ENCODE measurements at places on chromosomes 11 and 22.
A peak's percentile ranks its signal among the peaks of the same experiment; 100 is the strongest.

- no peaks in the 10 kb centered on the region for H3K36me3 ChIP-seq
- peak overlapping the region; percentile 69 for H3K4me3 ChIP-seq
- H3K4me1 ChIP-seq = peaks cover 16% of the 10 kb centered on the region
These were observed 1.3 kb downstream of the GNG3 start for GRCh38 chr11:62708793-62709192.

DNA sequence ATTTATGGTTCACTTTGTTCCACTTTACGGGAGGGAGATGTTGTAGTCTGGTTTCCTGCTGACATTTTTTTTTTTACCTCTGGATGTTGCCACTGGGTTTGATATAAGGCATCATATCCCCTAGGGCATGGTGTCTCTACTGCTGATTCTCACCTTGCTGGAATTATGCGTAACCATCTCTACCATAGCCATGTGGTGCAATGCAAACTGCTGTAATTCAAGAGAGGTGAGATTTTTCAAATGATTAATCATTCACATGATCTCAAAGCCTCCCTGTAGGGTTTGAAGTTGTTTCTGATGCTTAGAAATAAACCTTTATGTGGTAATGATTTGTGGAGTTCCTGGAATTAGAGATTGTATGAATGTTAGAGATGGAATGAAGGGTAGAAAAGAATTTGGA, 13.0 kb downstream of the MS4A3 start:
- H3K27me3 ChIP-seq = no peaks in the 10 kb centered on the region
- H3K4me1 ChIP-seq = no peaks in the 10 kb centered on the region
- no peak overlapping the region for H3K27ac ChIP-seq
- H3K4me3 ChIP-seq = no peak overlapping the region

DNA sequence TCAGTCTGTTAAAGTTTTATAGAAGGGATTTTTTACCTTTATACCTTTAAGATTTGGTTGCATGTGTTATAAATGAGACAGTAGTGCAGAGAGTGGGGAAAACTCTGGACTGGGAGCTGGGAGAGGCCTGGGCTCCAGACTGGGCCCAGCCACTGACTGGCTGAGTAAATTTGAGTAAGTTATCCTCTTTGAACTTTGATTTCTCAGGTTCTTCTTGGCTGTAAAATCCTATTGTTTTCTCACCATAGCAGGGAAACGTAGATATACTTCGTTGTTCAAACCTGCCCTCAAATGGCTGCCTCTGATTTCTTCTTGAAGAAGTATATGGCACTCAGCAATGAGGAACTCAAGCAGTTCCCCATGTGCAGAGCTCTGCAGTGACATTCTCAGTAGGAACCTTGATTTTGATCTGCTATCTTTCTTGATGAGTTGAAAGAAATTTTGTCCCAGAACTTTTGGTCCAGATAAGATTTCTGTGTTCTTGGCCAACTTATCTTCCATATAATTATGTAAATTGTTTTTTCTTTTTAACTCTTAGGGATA, 8.8 kb downstream of the BMAL1 start:
- no peak overlapping the region for H3K4me3 ChIP-seq
- no peaks in the 10 kb centered on the region for H3K27me3 ChIP-seq
- H3K4me1 ChIP-seq = no peaks in the 10 kb centered on the region
- H3K27ac ChIP-seq = no peak overlapping the region
- no peaks in the 10 kb centered on the region for H3K36me3 ChIP-seq
- no peak for DNase-seq

DNA sequence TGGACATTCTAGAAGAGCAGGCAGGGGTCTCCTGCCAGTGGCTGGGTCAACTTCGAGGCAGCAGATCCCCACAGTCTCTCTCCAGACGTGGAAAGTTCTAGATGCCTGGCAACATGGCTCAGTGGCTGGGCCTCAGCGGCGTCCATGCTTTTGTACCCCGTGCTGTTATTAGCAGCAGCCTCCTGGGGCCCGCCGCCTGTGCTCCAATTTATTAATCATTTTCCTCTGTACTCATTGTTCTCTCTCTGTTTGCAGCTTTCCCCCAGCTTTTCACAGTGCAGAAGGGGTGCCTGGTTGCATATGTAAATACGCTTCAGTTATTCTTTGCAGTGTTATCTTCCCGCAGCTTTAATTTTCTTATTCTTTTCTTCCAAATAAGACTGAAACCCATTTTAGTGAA, 515.1 kb downstream of the TBC1D22A start:
- H3K4me1 ChIP-seq = no peaks in the 10 kb centered on the region
- H3K27me3 ChIP-seq = no peaks in the 10 kb centered on the region
- no peaks in the 10 kb centered on the region for H3K36me3 ChIP-seq
- no peak overlapping the region for H3K27ac ChIP-seq

DNA sequence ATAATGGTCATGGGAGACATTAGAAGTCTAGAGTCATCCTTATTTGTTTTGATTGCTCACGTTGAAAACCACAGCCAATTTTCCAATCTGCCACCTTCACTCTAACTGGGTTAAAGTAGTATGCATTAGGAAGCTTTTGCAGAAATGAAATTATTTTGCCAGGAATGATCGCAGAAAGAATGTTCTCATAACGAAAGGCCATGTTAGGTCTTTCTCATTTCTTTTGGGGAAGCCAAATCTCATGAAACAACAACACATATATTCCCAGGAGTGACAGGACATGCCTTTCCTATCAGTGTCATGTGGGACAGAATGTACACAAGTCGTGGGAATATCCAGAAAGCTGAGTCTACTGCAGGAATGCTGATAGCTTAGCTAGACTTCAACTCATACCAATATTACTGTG, 386.3 kb downstream of the AASDHPPT start:
- H3K36me3 ChIP-seq = no peaks in the 10 kb centered on the region
- DNase-seq = no peak
- H3K4me3 ChIP-seq = no peak overlapping the region
- no peaks in the 10 kb centered on the region for H3K4me1 ChIP-seq
- H3K27me3 ChIP-seq = no peaks in the 10 kb centered on the region
- no peak overlapping the region for H3K27ac ChIP-seq

GRCh38 chr11:34260072-34260575, 97.7 kb downstream of the ABTB2 start:
- H3K4me3 ChIP-seq = no peak overlapping the region
- no peak overlapping the region for H3K27ac ChIP-seq
- H3K4me1 ChIP-seq = peaks cover 7% of the 10 kb centered on the region

GRCh38 chr11:5107285-5107684, 30.9 kb downstream of the OR52A5 start:
- H3K27ac ChIP-seq = no peak overlapping the region
- H3K27me3 ChIP-seq = no peaks in the 10 kb centered on the region
- no peaks in the 10 kb centered on the region for H3K36me3 ChIP-seq
- no peak for DNase-seq
- H3K4me1 ChIP-seq = no peaks in the 10 kb centered on the region

- H3K4me3 ChIP-seq = no peak overlapping the region
- no peak overlapping the region for H3K27ac ChIP-seq
- no peaks in the 10 kb centered on the region for H3K36me3 ChIP-seq
- no peak for DNase-seq
- H3K4me1 ChIP-seq = no peaks in the 10 kb centered on the region
- H3K27me3 ChIP-seq = no peaks in the 10 kb centered on the region
These were observed 26.3 kb downstream of the MEI1 start for GRCh38 chr22:41725510-41726110.

DNA sequence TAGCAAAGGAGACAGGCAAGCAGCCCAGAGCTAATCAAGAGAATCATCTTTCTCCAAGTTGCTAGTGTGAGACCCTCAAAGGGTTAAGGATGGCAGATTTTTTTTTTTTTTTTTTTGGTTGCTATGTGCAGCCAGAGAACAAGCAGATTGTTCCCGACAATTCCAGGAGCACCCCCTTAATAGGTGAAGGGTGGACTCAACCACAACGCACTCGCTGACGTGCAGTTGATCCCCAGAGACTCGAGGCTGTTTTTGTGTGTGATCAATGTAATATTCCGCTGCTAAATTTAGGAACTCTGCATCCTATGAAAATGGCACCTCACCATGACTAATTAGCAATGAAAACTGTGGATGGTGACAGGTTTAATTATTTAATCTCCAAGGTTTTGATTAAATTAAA, 789.0 kb downstream of the KCNA4 start:
- H3K27me3 ChIP-seq = no peaks in the 10 kb centered on the region
- H3K4me3 ChIP-seq = no peak overlapping the region
- DNase-seq = no peak

GRCh38 chr11:118818130-118818529, 27.2 kb upstream of the DDX6 start:
- no peaks in the 10 kb centered on the region for H3K27me3 ChIP-seq
- no peak overlapping the region for H3K27ac ChIP-seq
- H3K4me3 ChIP-seq = no peak overlapping the region
- no peaks in the 10 kb centered on the region for H3K36me3 ChIP-seq

DNA sequence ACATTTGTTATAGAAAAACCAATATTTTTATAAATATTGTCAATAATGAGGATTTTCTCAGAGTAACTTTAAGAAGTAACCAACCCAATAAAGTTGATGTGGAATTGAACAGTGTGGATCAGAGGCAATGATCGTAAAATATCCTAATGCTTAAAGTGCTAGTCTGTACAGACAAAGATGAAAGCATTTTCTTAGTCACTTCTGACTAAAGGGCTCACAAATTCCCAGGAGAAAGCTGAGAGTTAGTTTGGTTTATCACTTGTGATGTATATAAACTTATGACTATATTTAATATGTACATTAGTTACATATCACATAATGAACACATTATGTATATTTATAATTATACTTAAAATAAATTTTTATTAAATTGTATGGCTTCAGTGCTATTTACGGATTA, 25.4 kb upstream of the DDI1 start:
- H3K36me3 ChIP-seq = no peaks in the 10 kb centered on the region
- no peaks in the 10 kb centered on the region for H3K4me1 ChIP-seq
- no peak overlapping the region for H3K27ac ChIP-seq
- DNase-seq = no peak

- no peak overlapping the region for H3K4me3 ChIP-seq
- no peaks in the 10 kb centered on the region for H3K4me1 ChIP-seq
- no peaks in the 10 kb centered on the region for H3K36me3 ChIP-seq
- no peak overlapping the region for H3K27ac ChIP-seq
- no peaks in the 10 kb centered on the region for H3K27me3 ChIP-seq
- no peak for DNase-seq
These were observed 4.5 kb upstream of the ZC3H12C start for GRCh38 chr11:110088535-110089344.

DNA sequence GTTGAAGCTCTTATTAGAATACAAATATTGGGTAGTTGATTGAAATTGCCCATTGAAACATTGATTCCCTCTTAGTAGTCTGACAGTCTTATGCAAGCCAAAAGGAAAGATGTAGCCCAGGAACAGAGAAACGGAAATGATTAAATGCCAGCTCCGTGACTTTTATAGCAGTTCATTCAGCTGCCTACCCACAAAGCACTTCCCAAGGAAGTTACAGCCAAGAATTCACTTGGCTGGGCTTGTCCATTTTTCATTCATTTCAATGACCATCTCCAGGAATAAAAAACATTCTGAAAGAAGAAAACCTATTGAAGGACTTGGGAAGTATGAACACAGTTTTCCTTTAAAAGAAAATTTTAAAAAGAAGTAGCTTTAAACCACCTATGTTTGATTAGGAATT, 62.0 kb downstream of the NCAM1 start:
- no peaks in the 10 kb centered on the region for H3K27me3 ChIP-seq
- no peak for DNase-seq
- H3K27ac ChIP-seq = no peak overlapping the region
- H3K4me3 ChIP-seq = no peak overlapping the region

DNA sequence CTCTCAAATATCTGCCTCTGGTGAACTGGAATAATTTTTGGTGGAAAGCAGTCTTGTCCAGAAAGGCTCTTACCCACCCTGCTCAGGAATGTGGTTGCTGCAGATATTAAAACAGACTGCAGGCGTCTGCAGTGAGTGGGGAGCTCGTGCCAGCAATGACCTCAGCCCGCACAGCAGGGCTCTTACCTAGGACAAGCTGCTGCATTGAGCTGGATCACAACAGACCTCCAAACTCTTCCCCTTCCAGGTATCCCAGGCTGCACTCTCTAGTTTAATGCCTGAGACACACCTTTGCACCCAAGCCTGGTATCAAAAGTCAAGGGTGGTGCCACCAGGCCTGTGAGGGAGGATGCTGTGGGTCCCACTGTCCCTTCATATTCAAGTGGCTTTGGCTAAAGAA, 69.7 kb upstream of the CDON start:
- H3K4me1 ChIP-seq = no peaks in the 10 kb centered on the region
- H3K27ac ChIP-seq = peak overlapping the region; percentile 49
- H3K36me3 ChIP-seq = no peaks in the 10 kb centered on the region
- no peak for DNase-seq

All from breast epithelium (tissue), 4 donors.